ENCODE measurements at places on chromosomes 13 and 19. TPM values are rescaled to one million over a fixed set of nuclear protein-coding genes. Genes with fewer than 3 reads are reported as not detected.

Gene URAD
- total RNA-seq, result not detected

Gene LRG1
- 0.21 TPM for total RNA-seq

Gene ZNF223
- total RNA-seq, result 0.57 TPM

Gene ZNF534
- not detected for total RNA-seq

Gene ATP4B
- total RNA-seq, result not detected

Gene TPM4
- 328 TPM for total RNA-seq

Gene STOML3
- total RNA-seq, result not detected

Gene CNFN
- not detected for total RNA-seq

Gene SYNE4
- 1.2 TPM for total RNA-seq

Gene SIGLEC9
- total RNA-seq, result 0.48 TPM
